Hematopoietic multipotent progenitor cell (in vitro differentiated cells): ENCODE measurements at places on chromosomes 2 and 18.

- DNase-seq = no peak
Observed at GRCh38 chr2:12325806-12326205, 390.9 kb upstream of the TRIB2 start.

DNA sequence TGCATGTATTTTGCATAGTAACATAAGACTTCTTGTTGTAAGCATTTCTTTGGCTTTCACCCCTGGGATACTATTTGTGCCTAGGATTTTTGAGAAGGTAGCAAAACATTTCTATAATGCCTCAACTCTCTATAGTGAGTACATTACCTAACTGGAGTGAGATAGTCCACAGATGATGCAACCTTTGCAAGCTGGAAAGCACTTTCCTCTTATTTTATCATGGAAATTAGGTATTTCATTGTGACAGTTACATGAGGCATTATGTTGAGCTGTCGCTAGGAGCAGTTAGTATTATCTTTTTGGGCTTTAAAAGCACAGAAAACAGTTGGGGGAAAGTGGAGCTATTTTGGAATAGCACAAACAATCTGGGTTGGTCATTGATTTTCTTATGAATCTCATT, 786.2 kb downstream of the DCC start:
- DNase-seq = no peak

GRCh38 chr18:14174706-14175085, 42.5 kb upstream of the ZNF519 start:
- no peak for DNase-seq

GRCh38 chr2:98454500-98455235, 10.0 kb downstream of the INPP4A start:
- DNase-seq = no peak

DNA sequence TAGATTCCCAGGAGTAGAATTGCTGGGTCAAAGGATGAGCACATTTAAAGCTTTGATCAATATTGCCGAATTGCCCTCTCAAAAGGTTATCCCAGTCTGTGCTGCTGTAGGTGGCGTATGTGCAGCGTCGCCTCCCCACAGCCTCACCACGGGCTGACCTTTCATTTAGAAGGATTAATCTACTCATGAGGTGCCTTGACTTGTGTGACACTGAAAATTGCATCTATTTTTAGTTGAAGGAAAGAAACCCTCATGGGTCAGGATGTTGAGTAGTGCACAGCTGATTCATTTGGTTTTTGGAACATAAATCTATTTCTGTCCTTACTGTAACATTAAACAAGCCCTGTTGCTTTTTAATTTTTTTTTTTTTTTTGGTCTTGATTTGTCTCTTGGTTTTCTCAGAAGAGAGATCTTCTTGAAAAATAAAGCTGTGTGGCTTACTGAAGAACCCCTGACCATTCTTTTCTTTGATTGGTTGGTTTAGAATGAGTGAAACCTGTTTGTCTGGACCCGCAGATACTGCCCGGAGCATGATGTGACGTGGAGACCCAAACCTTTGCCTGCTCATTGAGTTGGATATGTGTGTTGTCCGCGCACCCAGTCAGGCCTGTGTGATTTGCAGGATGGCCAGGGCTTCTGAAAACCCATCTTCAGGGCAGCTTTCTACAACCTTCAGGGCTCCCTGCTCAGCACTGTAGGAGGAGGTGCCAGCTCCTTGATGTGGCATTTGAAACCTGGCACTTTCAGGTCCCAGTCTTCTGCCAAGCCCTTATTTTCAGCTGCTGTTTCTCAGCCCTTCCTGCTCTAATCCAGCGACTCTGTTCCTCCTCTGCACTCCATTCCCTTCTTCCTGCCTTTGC, 61.0 kb downstream of the LPIN1 start:
- no peak for DNase-seq

DNA sequence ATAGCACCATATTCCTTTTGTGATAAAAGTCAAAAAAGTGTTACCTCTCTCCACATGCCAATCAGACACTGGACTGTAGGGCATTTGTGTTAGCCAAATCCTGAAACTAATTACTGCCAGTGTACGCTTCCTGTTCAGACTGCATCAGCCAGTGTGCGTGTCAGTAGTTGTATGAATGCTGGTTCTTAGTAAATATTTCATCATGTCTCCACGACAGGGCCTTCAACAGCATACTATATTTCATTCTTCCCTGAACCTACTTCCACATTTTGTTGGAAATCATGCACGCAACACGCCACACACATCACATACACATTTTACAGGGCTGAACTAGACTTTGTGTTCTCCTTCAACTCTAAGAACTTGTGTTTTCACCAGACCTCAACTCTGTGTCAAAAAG, 77.5 kb downstream of the EPB41L3 start:
- DNase-seq = peak; percentile 26

DNA sequence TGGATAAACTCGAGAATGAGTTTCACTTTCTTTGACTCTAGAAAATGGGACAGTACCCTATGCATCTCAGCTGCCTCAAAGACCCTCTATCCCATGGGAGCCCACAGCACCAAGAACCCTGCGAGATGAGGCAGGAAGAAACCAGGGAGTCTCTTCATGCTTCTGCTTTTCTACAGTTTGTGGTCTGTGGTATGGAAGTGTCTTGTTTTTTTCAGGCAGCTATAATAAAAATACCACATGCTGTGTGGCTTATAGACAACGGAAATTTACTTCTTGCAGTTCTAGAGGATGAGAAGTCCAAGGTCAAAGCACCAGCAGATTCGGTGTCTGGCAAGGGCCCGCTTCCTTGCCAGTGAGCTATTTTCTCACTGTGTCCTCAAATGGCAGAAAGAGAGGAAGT, 257.9 kb downstream of the SUCLG1 start:
- peak; percentile 27 for DNase-seq

GRCh38 chr2:233369897-233370685, 15.8 kb downstream of the DGKD start:
- no peak for DNase-seq

GRCh38 chr2:3730646-3731045, 27.3 kb downstream of the DCDC2C start:
- DNase-seq = no peak

DNA sequence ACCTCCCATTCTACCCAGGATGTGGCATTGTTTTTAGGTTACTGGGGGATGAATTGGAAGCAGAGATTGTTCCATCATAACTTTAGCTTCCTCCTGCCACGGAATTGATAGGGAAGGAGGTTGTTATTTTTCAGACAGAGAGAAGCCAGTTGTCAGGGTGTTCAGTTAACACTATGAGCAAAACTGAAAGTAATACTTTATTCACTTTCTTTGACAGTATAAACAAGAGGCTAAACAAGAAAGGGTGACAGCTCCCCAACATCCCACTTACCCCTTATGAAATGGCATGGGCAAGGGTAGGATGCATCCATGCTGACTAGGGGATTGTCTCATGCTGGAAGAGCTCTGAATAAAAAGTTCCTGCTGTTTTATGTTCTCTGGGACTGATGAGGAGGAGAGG, 36.4 kb upstream of the GAREM1 start:
- DNase-seq = no peak

GRCh38 chr2:153717060-153717459, 154.7 kb upstream of the GALNT13 start:
- DNase-seq = no peak

DNA sequence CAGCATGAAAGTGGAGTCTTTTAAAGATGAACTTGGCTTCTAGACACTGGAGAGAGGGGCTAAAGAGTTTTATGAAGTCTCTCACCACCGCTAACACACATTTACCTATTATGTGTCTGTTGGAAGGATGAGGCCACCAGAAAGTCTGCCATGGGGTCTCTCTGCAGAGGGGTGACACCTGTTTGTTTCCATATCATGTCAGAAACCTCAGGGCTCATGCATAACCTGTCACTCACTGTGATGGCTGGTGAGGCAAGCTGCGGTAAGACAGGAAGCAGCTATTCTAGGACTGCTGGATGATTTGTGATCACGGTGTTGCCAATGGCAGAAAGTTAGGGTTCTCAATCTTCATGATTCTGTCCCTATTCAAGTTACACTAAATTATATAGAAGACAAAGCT, 60.8 kb upstream of the DNMT3A start:
- no peak for DNase-seq

- DNase-seq = no peak
Observed at GRCh38 chr2:238908960-238909951, 61.4 kb downstream of the TWIST2 start.

GRCh38 chr18:69705987-69706386, 241.7 kb downstream of the CD226 start:
- no peak for DNase-seq

GRCh38 chr2:147547440-147547839, 297.4 kb upstream of the ACVR2A start:
- no peak for DNase-seq

DNA sequence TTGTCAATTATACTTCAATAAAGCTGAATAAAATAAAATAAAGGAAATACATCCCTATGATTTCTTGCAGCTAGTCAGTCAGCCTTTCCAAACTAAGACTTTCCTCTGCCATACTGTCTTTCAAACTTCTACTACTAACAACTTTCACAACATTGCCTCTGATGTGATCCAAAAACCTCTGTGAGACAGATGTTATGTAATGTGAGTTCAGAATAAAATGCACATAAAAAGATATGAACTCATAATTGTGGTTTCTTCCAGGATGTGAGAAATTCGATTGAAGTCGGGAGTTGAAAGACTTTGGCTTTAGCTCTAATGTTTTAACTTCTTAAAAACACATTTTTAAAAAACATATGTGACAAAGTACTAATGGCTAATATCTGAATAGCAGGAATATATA, 98.7 kb downstream of the PIGN start:
- DNase-seq = no peak

GRCh38 chr2:140714586-140714985, 1416.2 kb downstream of the LRP1B start:
- no peak for DNase-seq

DNA sequence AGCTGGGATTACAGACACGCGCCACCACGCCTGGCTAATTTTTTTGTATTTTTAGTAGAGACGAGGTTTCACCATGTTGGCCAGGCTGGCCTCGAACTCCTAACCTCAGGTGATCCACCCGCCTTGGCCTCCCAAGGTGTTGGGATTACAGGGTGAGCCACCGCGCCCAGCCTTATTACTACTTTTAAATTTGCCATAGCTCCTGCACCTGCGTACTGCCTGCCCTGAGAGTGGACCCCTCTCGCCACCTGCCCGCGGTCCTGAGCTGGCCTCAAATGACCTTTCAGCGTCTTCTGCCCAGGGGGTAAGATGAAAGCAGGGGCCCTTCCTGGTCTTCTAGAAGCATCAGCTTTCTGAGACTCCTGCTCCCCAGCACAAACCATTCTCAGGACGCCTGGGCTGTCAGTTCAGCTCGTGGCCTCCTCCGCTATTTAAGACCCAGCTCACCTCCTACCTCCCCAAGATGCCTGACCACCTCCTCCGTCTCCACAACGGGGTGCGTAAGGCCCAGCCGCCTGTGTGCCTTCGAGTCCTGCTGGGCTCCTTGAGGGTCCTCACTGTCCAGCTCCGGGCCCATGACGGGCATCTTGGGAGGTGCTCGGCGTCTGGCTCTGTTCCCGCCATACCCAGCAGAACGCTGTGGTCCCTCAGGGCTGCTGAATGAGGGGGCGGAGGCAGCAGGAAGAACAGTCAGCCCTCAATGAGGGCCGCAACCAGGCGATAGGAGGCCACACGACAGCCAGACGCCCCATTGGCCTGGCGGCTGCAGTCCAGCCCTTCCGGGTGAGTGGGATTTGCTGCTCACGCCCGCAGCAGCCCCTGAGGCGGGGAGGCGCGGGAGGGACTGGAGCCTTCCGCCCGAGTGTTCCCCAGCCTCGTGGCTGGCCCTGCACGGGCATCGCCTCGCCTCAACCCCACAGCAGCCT, 266.6 kb downstream of the TFCP2L1 start:
- DNase-seq = no peak

GRCh38 chr18:10437837-10438236, 16.6 kb upstream of the APCDD1 start:
- no peak for DNase-seq

DNA sequence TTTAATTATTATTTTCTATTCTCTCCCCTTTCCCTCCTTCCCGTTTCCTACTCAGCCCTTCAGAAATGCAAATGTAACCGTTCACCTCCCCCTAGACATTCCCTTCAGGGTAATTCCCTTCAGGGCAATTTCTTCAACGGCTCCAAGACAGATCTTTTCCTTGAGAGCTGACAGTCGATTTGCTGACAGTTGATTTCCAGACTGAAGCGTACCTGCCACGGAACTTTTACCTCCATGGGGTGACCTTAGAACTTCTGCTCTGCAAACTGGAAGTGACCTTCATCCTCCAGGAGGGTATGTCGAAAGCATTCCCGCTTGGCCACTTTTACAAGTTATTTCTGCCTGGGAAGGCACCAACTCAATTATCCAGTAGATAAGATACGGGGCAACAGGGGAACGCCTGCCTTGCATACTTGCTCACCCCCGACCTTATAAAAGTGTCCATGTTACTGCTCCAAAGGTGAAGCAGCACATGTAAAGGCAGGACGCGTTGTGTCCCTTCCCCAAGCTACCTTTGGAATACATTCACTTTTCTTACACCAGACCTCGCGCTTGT, 18.5 kb downstream of the B3GNT7 start:
- DNase-seq = no peak

GRCh38 chr2:206379266-206379665, 64.1 kb upstream of the ADAM23 start:
- no peak for DNase-seq

DNA sequence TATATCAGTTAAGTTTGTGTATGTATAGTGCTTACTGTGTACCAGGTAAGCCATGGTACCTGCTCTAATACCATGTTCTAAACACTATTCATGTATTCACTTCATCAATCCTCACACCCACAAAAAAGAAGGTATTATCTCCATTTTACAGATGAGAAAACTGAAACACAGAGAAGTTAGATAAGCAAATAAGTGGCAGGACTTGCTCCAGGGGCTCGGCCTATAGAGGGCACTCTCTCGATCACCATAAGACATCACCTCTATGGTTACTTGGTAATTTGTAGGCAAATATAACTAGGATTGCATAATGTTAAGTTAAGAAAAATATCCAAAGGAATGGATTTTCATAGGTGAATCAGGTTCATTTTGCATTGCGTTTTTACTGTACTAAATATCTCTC, 118.1 kb upstream of the FN1 start:
- DNase-seq = no peak

DNA sequence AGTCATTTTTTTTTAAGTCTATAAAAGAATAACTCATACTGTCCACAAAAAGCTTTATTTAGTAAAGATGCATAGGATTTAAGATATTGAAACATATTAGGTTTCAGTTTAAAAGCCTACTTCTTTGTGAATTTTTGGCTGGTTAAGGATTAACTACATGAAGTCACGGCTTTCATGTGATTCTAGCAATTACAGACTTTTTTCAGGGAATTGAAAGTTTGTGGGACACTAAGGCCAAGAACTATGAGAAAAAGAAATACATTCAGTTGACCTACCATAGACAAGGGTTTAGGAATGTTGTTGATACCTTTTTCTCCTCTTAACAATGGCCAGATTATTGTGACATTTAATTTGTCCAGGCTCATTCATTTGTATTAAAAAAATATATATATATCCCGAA, 109.3 kb downstream of the MEIS1 start:
- no peak for DNase-seq

- no peak for DNase-seq
Observed at GRCh38 chr2:36539631-36540030, 58.3 kb downstream of the FEZ2 start.

- no peak for DNase-seq
Observed at GRCh38 chr2:33085646-33086045, 138.9 kb downstream of the LTBP1 start.

GRCh38 chr2:50840341-50841124, 191.4 kb downstream of the NRXN1 start:
- DNase-seq = no peak
